ENCODE measurements at places on chromosomes 12 and 14.

DNA sequence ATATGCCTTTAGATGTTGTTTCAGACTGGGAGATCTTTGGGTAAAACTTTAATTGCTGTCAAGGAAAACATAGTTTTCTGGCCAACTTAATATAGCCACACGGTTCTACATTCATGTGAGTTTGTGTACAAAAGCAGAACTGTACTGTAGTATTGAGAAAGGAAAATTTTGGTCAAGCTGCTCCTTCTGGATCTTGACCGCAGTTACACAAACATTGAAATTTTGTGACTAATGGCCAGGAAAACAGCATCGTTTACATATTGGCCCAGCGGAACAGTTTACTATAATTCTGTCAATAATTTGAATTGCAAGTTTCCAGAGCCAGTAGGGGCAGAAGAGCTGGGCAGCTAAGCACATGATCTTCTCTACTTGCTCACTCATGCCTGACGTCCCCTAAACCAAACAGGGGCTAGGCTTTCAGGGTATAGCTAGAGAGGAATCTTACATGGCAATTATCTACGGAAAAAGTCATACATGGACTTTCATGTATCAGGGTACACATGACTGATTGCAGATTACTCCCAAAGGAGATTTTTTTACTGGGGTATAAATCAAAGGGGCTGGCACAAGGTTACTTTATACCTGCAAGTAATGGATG is 11.4 kb upstream of the ART4 start:
- DNase-seq, result no peak

- no peak for DNase-seq
These were observed 8.9 kb downstream of the FUT8 start for GRCh38 chr14:65421201-65421981.

DNA sequence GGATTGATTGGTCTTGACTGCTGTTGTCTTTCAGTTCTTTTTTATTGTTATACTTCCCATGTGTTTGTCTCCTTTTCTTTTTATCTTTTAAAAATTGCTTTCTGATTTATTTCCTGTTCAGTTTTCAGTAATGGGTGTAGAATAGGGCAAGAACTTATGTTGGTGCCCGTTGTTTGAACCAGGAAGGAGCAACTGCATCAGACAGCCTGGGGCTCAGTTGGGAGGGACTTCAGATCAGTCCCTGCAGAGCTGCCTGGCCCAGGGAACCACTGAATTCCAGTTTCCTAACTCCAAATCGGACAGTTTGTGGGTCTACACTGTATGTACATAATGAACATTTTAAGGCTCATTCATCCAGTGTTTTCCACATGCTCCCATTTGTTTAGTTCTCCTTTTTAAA is 64.9 kb downstream of the FBXO34 start:
- DNase-seq, result no peak

- DNase-seq, result peak; percentile 42
These were observed 777 bp downstream of the ZFP36L1 start for GRCh38 chr14:68791902-68792677.

GRCh38 chr14:91067186-91067585 is 6.7 kb upstream of the RPS6KA5 start:
- DNase-seq, result peak; percentile 32

GRCh38 chr12:103799857-103800771 is 40.9 kb downstream of the NT5DC3 start:
- DNase-seq, result no peak

DNA sequence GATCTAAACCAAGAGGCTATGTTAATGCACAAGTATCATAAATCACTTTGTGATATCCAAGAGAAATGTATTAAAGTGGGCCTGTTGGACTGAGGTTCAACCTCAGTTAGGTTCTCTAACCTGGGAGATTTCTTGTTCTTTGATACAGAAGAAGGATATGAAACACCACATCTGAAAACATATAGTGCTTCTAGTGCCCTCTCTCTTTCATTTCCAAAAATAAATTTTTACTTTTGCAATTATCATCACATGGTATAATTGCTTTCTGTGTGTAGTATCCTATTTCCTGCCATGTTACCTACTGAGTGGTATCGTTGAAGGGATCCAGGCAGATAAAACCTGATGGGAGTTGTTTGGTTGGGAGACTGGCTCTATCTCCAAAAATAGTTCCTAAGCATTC is 264.9 kb downstream of the CCER1 start:
- DNase-seq, result no peak

- peak; percentile 79 for DNase-seq
These were observed 6.4 kb downstream of the ERG28 start for GRCh38 chr14:75654127-75654732.

DNA sequence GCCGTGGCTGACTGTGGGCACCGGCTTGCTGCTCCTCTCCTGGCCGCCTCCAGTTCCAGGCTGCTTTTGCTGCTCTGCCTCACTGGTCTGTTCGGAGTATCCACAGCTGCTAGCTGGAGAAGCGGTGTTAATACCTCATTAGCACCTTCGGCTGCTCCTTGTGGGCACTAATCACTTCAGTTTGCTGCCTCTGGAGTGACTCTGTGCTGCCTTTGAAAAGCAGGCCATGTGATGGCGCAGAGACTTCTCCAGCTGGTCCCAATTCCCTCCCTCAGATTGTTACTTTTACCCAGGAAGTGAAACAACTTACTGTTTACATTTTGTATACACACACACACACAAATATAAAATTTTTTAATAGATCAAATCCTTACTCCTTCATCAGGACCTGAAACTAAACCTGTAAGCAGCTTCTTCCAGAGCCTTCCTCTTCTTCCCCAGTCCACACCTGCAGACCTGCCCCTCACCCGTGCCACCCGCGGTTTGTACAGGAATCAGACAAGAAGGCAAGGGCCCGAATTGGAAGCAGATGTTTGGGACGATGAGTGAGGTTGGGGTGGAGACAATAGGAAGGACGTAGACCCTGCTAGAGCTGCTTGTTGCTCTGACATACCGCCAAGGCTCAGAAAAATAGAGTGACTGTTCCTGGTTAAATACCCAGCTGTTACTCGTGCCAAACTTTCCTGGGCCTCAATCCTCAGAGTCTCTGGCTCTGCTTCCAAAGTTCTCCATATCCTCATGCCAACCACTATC is 41.5 kb upstream of the LTBP2 start:
- no peak for DNase-seq

- DNase-seq, result no peak
These were observed 226.7 kb downstream of the NPAS3 start for GRCh38 chr14:33165144-33165925.

GRCh38 chr14:42665083-42665482 is 1058.4 kb downstream of the LRFN5 start:
- DNase-seq, result no peak

GRCh38 chr12:107955966-107956643 is 173.0 kb upstream of the WSCD2 start:
- DNase-seq, result no peak

GRCh38 chr12:4379405-4379804 is at the start of gene FGF23:
Gene FGF23, minus strand, starts transcription at chr12:4379712. Its CDS starts 130 bp downstream, at chr12:4379582.
- DNase-seq, result no peak

- DNase-seq, result no peak
These were observed 20.1 kb upstream of the BAZ1A start for GRCh38 chr14:34895277-34895676.

- DNase-seq, result no peak
These were observed 99.6 kb downstream of the SLC38A6 start for GRCh38 chr14:61080591-61081010.

DNA sequence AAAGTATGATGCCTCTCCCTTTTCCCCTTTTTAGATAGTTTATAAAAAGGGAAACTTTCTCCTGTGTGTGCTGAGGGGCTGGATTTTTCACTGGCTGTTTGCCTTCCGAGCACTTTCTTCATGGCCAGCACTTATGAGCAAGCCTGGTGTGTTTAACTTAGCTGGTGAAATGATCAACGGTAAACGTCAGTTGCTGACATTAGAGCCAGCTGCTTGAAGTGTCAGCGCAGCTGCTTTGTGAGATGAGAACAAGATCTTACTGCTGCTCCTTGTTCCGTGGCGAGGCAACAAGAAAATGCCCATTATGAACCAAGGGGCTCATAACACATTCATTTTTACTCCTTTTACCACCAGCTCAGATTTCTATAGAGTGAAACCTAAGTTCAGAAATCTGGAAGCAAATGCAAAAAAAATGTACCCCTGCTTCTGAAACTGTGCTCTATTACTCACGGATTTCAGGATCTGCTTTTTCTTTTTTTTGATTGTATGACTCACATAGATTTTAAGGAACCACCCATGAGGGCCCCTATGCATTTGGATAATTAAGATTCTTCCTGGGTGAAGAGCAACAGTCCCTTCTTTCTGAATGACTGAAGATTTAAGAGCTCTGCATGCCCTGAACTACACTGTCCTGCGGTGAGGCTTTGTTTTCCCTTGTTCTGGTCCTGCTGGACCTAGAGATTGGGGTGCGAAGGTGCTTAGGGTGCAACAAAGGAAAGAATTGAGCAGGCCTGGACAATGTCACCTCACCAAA is 74.3 kb upstream of the CPM start:
- DNase-seq, result peak; percentile 10

DNA sequence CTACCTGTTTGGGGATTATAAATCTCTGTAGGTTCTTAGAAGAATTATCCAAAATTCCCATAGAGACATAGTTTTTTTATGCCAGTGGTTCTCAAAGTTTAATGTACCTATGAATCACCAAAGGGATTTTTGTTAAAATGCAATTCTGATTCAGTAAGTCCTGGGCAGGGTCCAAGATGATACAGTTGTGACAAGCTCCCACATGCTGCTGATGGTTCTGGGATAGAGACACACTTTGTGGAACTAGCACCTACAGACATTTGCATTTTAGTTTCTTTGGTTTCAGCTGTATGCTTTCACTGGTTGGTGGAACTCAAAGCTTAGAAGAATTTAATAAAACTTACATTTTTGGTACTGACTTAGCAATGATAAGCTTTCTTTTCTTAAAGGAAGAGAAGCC is 80.4 kb downstream of the PTCSC3 start:
- no peak for DNase-seq

GRCh38 chr12:105030820-105031807 is 45.0 kb downstream of the NOPCHAP1 start:
- DNase-seq, result no peak

DNA sequence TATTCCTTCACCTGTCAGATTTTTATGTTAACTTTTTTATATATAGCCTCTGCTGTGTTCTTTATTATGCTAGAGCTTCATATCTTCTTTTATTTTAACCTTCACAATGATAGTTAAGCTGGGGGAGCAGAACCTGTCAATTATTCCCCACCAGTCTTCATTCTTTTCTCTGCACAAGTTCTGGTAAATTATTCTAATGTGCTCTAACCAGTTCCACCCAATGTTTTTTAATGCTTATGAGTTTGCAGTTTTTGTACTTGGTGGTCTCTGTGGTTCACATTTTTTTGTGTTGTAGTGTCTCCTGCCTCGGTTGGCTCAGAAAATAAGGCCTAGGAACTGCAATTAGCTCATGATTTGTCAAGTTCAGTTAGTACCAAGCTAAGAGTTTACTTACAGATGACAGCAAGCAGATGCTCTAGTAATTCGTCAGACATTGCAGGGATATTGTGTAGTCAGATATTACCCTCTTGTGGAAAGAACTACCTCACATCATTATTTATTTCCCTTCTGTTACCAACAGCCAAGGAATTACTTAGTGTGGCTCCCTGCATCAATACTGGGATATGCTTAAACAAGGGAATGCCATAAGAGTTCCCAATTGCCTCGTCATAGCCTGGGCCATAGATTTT is 14.5 kb downstream of the DYRK2 start:
- no peak for DNase-seq

DNA sequence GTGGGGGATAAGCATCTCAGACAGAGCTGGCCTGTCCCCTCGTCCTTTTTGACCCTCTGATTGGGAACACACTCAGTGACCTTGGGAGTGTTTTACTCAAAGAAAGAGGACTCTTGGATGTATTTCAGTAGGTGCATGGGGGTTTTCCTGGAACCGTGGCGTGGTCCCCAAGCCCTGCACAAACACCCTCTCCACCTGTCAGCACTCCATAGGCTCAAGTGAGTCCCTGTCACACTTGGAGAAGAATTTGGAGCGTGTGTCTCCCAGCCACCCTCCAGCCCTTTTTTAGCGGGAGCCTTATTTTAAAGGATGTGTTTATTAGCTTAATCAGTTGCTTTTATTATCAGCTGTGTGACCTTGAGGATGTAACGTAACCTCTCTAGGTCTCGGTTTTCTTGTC is 37.3 kb upstream of the TBX3 start:
- DNase-seq, result no peak

DNA sequence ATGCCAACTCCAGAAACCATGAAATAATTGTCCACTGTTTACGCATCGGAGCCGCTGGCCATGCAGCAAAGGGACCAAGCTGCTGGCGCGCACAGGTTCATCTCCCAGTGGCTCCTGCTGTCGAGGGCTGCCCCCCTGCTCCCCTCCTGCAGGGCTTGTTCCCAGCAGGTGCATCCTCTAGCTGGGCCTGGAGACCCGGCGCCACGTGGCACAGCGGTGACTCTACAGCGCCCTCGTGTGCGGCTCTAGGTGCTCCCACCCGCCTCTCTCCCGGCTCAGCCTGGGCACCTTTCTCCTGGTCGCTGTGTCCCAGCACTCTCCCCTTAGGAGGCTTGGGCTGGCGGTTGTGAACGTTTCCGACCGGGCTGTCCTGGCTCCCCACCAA is 37.5 kb upstream of the INF2 start:
- no peak for DNase-seq
